ENCODE measurements at places on chromosomes 2 and 18.

DNA sequence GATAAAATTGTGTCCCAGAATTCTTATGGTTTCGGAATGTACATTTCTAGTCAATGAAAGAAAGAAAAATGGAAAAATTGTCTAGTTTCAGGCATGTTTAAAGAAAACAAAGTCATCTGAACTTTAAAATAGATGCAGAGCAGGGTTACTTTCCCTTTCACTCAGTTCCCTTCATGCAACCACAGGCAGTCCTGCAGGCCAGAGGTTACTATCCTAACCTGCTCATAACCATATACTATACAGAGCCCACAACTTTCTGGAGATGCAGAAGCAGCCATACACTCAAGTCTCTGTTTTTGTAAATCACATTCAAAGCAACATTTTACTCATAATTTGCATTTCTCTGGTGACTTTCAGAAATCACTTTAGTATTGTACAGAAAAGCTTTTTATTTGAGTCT, 690.3 kb downstream of the MBD2 start:
- no peak for DNase-seq

GRCh38 chr2:67339234-67339885, 57.8 kb upstream of the ETAA1 start:
- no peak for DNase-seq

- peak; percentile 64 for DNase-seq
Measured at GRCh38 chr18:3453540-3454364, 3.8 kb downstream of the TGIF1 start.

GRCh38 chr2:175372704-175373701, 191.5 kb upstream of the ATP5MC3 start:
- DNase-seq: peak; percentile 37

DNA sequence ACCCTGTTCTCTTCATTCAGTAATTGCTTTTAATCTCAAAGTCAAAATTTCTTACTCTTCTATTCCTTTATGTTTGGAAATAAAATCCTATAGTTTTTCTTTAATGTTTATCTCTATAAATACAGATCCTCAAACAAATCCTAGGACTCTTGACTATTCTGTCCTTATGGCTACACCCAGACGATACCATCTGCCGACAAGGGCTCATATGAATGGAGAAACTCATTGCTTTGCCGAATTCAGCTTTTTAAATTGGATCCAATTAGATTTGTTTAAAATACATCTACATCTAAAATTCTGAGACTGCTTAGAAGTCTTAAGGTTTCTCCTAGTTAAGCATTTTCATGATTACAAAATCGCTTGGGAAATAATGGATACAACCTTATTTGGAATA, 9.0 kb downstream of the ALKAL2 start:
- no peak for DNase-seq

DNA sequence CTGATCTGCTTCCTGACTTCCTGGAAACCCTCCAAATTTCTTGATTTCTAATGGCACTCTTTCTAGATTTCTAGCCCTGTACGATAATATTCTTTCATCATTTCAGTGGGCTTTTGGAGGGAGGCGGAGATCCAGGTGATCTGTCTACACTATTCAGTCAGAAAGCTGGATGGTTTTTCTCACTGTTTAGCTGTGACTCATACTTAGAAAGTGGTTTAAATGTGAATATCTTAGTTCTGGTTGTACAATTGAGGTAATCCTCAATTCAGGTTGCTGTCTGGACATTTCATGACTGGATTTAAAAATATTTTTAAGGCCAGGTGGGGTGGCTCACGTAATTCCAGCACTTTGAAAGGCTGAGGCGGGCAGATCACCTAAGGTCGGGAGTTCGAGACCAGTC, 20.8 kb downstream of the SEH1L start:
- no peak for DNase-seq

- no peak for DNase-seq
Measured at GRCh38 chr2:187646556-187646955, 92.3 kb upstream of the TFPI start.

GRCh38 chr2:28676152-28676835, 75.3 kb upstream of the PPP1CB start:
- no peak for DNase-seq

DNA sequence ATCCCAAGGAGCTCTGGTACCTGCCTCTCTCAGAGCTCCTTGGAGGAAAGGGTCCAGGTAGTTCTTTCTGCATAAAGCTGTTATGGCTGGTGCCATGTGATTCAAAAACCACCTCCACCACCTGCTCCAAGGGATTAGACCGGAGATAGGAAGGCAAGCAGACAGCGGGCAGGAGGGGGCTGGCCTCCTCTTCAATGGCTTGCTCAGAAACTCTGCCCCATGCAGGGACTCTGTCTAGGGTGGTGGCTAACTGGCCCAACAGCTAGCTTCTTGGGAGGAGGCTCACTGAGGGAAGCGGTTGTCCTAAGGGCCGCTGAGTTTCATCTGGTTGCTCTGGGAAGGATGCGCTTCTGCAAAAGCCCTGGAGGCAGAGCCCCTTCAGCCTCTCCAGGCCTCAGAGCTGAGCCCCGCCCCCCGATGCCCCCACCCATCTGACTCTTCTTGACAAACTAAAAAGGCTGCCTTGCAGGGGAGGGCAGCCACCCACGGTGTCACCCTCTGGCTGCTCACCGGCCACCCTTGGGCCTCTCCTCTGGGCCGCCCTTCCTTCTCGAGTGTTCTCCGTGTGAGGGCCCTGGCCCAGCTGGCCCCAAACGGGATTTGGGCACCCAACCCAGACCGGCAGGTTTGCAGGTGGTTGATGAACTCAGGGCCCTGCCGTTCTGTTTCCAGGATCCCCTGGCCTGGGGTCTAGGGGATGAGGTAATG, 90.2 kb downstream of the MCFD2 start:
- no peak for DNase-seq

DNA sequence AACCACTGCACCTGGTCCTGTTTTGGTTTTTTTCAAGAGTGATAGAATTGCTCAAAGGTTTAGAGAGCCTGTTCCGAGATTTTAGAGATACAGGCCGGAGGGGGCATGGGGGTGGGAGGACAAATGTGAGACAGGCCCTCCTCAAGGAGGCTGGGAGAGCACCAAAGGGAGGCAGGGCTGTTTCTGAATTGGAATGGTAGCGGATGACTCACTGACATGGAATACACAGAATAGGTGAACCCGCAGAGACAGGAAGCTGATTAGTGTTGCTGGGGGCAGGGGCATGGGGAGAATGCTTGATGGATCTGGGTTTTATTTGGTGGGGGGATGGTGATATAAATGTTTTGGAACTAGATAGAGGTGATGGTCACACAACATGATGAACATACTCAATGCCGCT, 111.0 kb upstream of the MGAT5 start:
- DNase-seq: no peak

DNA sequence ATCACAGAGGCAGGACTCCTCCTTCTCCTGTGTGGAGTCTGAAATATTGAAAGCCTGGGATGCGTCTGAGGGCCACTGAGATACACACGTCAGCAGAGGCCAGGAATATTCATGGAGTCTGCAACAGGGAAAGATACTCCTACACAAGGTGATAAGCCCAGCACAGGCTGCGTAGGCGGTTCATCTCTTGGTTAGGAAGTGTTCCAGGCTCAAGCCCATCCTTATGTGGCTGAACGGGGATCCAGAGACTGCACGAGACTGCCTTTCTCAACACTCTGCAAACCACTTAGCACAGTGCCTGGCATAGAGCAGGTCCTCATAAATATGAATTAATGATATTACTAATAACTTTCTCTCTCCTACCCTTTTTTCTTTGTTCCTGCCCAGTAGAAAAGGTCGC, 29.2 kb upstream of the AGPS start:
- no peak for DNase-seq

DNA sequence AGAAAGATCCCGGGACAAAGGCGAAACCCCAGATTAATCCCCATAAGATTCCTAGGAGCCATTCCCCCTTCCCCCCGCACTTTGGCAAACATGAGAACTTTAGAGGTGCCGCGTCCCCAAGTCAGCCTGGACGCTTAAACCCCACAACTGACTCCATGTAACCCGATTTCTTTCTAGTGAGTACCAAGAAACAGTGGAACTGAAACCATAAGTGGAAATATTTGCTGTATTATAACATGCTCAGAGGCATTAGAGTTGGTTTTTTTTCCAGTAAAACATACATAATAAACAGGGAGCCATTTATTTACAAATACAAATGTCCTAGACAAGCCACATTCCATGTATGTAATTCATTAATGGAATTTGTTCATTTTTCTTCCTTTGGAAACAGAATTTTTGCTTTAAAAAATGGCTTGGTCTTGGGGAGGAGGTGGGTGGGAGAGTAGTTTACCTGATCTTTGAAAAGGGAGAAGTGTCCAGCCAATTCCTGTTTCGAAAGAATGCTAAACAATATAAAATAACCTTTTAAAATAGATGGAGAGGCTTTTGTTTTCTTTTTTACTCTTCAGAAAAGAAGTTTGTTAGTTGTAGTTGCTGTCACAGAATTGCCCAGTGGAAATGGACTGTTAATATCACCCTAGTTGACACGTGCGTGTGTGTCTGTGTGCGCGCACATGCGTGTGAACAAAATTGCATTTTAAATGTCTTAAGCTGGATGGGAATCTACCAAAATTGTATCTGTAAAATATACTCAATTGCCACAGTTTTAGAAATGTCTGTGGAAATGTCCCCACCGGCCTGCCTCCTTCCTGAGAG, 10.6 kb downstream of the POU3F3 start:
- DNase-seq: no peak

- no peak for DNase-seq
Measured at GRCh38 chr2:168529900-168530561, 74.0 kb downstream of the CERS6 start.

- no peak for DNase-seq
Measured at GRCh38 chr2:96247896-96248295, 17.9 kb downstream of the TMEM127 start.

DNA sequence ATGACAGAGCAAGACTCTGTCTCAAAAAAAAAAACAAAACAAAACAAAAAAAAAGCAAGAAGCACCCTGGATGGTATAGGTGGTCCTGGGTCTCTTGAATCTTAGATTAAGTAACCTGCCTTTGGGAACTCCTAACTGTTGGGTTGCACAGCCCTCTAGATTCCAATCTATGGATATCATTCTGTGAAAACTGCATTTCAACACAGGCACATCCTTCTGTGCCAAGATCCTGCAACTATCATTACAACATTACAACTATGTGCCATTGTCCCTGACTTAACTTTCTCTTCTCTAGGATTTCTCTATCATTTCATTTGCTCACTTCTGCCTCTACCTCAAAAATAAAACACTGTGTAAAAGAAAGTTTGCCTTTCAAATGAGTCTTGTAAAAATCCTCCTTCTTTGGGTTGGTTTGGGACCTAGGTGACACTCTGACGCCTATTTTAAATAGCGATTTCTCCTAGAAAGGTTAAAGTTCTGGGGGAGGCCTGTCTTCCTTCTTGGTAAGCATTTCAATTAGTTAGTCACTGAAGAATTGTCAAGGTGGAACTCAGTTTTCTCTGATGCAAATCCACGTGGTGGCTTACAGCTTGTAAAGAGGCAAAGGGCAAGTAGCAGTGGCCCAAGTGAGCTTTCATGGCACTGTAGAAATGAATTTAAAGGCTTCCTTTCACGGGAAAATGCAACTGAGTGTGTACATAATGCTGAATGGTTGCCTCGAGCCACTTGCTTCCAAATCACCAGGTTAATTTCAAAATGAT, 9.2 kb downstream of the LGALSL start:
- DNase-seq: no peak

DNA sequence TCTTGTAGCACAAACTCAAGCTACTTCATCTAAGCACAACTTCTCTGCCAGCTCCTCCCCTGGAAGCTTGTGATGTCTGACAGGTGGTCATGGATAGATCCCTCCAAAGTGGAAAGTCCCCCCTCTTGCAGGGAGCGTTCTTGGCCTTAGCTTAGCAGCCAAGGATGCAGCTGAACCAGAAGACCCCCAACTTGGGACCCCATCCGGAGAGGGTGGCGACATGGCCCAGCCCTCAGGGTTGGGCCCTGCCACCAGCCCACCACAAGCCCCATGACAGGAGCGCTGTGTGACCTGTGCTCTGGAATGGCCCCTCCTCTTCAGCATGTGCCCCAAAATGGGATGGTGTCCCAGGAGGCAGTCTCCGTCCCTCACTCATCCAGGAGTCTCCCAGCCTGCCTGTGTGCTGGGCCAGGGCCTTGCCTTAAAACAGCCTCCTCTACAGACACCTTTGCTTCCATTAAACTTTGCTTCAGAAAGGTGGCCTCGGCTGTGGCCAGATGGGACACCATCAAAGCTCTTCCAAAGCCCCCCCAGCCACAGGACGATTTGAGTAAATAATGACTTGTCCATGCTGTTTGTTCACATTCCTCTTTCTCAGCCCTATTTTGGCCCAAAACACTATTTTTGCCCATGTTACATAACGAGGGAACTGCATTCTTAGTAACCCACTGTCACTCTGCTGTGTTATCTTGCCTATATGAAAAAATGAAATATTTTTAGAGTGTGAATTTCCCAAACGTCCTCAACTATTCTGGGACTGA, 122.1 kb downstream of the RAB3GAP1 start:
- no peak for DNase-seq

GRCh38 chr2:101971836-101972235, 19.9 kb upstream of the IL1R2 start:
- no peak for DNase-seq

GRCh38 chr2:109305490-109306167, 176.6 kb downstream of the SH3RF3 start:
- DNase-seq: no peak

GRCh38 chr2:76812156-76812555, 710.0 kb downstream of the LRRTM4 start:
- DNase-seq: no peak

DNA sequence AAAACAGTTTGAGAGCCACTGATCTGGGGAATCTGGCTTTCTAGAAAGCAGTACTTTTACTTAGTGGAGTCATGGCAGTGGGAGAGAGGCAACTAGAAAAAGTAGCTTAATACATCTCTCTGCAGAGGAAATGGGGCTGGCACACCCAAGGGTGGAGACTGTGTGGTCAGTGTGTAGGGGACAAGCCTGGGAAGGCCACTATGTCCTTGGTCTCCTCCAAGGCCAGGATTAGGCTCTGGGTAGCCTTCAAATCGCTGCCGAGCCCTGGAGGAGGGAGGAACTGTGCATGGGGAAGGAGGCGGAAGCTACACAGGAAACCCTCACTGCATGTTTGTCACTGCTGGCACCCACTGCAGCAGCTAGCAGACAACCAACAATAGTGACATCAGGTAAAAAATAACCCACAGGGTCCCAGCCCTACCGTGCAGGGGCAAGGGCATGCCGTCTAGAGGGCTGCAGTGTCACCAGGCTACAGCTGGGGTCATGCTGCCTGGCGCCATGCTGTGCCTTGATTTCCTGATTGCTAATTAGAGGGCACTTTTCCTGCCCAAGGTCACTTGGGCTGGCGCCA, 34.8 kb downstream of the LBH start:
- peak; percentile 56 for DNase-seq

- no peak for DNase-seq
Measured at GRCh38 chr2:143177096-143177786, 48.0 kb downstream of the ARHGAP15 start.

All from adrenal gland (tissue), 19 donors.